ENCODE measurements at places on chromosomes 5 and 9.

DNA sequence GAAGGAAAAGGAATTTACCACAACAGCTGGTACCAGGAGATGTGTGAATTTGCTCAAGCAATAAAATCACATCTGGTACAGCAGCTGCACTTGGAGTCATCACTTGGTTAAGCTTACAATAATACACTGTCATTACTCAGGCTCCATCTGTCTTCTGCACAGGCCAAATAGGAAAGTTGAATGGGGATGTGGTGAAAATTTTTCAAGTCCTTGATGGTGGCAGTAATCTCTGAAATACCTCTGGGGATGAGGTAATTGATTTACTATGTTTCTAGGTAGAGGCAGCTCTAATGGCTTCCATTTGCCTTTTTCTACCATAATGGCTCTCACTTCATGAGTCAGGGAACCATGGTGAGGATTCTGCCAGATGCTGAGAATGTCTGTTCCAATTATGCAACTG, 206.8 kb upstream of the ATP10B start:
- DNase-seq: no peak

DNA sequence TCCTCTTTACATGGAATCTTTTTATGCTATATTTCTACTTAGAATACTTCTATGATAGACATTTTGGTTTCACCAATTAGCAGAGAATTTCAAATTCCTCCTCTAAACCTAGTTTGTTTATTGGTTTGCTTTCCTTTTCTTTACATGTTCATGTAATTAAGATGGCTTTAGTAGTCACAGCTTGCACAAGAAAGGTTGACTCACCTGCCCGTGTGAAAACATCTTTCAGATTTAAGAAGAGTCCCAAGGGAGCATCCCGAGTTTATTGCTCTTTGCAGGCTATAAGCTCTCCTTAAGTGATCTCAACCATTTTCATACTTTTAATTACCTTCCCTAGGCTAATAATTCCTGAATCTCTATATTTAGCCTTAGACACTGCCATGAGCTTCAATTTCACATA, 28.9 kb downstream of the TYRP1 start:
- DNase-seq: peak; percentile 16

GRCh38 chr5:140548300-140548688, 832 bp downstream of the EIF4EBP3 start:
- no peak for DNase-seq

- no peak for DNase-seq
Observed at GRCh38 chr9:125444166-125444565, 182.5 kb downstream of the GAPVD1 start.

DNA sequence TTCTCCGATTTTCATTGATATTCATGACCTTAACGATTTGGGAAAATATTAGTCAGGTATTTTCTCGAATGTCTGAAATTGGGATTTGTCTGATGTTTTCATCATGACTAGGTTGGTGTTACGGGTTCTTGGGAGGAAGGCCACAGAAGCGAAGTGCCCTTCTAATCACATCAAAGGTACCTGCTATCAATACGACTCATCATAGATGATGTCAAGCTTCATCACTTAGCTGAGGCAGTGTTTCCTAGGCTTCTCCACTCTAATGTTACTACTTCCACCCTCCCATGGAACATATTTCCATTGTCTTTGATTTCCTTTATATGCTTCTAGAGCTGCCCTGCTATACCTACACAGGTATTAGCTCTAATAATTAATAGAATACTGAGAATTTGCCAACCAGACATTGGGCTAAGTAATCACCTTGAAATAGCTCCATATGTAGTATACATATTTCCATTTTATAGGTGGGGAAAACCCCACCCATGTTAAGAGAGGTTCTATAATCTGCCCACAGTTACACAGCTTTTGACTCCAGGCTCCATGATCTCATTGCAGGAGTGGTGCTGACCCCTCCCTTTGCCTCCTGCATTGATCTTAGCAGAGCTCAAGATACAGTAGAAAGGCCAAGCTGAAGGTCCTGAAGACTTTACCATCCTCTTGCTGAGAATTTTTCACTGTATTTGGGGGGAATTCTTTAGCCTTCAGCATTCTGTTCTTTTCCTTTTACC, 238.6 kb upstream of the ADAMTSL1 start:
- DNase-seq: no peak

DNA sequence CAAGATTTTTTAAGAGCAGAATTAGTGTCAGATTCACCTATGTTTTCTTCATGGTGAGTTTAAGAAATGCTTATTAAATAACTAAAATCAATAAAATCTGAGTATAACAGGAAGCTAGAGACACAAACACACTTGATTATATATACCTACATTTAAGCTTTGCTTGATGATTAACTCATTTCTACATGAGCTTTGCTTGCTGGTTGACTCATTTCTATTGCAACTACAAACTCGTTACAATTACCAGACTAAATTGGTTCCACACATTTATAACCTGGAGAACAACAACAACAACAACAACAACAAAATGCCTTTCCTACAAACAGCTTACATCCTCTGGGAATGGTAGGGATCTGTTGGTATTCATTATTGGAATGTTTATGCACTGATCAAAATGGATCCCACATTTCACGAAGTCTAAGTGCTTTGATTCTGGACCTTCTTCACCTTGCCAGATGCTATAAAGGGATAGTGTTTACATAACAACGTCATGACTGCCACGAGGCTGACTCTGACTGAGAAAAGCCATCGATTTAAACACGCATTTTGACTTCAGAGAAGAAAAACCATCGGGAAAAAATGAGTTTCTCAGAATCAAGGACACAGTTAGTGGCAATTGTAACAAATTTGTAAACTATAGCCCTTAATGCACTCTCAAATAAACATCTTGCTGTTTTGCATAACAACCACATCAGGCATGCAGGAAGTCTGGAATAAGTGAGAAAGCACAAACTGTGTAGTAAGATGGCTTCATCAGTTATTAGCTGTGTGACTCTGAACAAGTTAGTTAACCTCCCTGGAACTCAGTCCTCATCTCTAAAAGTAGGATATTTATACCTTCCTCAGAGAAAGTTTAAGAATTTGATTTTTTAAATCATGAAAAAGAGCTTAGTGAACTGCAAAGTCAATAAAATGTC, 49.8 kb downstream of the RASEF start:
- no peak for DNase-seq

GRCh38 chr5:56700711-56701110, 114.6 kb upstream of the MAP3K1 start:
- DNase-seq: no peak

DNA sequence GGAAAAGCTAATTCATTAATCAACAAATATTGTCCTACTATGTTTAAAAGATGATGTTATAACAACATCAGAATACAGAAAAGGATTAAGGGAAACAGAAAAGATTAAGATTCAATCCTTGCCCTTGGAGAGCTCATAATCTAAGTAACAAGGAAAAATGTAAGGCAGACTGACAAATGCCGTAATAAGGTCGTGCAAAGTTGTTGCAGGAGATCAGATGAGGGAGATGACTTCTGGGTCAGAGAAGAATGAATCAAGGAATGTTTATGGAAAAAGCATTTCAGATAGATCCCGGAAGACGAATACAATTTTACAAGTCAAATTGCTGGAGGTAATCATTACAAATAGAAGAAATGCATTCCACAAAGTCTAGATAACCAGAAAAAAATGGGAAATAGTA, 6.4 kb downstream of the ADAMTS6 start:
- no peak for DNase-seq

DNA sequence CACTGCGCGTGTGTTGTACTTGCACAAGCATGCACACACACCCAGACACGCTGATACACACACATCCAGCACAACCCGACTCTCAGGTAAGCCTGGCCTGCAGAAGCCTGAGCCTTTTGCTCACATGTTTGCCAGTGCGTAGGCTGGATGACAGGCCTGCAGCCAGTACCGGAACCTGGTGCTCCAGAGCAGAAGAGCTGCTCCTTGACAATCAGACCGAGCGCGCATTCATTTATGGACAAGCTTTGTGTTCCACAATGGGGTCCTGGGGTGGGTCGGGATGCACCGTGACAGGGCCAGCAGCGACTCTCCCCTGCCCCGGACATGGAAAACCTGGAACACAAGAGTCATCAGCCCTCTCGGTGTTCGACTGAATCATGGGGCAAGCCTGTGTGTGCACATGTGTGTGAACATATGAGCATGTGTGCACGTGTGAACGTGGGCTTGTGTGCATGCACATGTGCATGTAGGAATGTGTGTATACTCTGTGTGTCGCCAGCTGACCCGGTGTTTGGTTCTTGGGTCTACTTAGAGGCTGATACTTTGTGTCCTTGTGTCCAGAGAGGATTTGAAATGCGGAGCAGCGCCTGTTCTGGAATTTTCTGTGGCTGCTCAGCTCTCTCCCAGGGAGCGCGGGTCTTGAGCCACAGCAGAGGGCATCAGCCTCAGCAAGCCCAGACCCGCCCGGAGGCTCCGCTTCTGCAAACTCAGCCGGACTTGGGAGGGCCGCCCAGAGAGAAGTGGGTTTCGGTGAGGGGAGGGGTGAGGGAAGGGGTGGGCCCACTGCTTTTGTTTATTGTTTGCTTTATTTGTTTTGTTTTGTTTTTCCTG, 32.2 kb downstream of the IRX4 start:
- DNase-seq: no peak

DNA sequence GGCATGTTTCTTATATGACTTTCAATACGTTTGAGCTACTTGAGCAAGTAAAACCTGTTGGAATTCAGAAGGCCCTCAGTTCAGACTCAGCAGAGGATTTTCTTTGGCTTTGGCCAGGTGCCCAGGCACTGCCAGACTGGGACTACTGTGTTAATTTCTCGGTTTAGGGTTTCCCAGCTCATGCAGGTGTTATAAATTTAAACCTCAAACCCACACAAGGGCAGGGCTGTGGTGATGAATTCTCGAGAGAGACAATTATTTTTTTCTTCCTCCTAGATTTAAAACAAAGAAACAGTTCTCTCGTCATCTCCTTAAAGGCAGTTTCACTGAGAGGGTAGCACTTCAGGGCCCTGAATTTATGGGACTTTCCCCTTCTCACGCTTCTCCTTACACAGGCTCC, 406.0 kb upstream of the PIK3R1 start:
- DNase-seq: no peak

DNA sequence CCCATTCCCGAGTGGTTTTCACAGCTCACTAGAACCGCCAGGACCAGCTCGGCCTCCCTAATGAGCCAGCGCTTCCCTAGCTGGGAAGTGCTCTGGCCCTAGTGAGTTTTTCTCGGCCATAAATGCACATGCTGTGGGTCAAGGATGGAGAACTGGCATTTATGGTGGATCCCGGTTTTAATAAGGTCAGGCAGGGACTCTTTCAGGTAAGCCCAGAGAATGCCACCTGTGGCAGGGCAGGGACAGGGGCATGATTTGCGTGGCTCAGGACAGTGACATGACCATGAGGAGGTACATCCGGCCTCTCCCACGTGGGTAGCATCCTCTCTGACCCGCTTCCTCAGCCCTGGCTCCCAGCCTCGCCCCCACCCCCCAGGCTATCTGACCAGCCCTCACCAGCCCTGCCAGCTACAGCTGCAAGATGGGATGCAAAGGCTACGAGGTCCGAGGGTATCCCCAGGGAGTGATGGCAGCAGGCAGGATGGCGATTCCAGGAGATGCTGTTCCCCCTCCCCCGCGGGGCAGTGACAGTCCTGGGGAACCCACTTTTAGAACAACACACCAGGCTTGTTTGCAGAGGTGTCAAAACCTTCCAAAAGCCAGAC, 60.3 kb upstream of the ADAMTS2 start:
- DNase-seq: no peak

- DNase-seq: no peak
Observed at GRCh38 chr9:114804505-114804904, 1.3 kb downstream of the TNFSF15 start.

GRCh38 chr5:170791325-170791954, 7.9 kb downstream of the GABRP start:
- DNase-seq: no peak

Measured in NCI-H187 (cell line).